ENCODE measurements at places on chromosomes 13 and 19.

GRCh38 chr19:48340995-48341394 is 15.6 kb downstream of the EMP3 start:
- no peak for DNase-seq

DNA sequence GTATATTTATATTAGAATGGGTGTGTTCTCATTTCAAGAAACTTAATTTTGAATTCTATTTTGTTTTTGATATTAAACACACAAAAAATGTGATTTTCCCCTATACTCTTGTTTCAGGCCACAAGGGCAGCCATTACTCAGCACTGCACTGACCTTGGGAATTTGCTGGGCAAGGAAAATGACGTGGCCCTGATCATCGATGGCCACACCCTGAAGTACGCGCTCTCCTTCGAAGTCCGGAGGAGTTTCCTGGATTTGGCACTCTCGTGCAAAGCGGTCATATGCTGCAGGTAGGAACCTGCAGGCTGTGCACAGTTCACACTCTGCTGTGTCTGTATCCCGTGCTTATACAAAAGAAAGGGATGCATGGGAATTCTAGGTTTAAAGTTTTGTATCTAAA is 327.3 kb downstream of the ATP8A2 start:
- DNase-seq = no peak

- DNase-seq = no peak
Observed at GRCh38 chr13:94535775-94536174, 56.3 kb upstream of the DCT start.

DNA sequence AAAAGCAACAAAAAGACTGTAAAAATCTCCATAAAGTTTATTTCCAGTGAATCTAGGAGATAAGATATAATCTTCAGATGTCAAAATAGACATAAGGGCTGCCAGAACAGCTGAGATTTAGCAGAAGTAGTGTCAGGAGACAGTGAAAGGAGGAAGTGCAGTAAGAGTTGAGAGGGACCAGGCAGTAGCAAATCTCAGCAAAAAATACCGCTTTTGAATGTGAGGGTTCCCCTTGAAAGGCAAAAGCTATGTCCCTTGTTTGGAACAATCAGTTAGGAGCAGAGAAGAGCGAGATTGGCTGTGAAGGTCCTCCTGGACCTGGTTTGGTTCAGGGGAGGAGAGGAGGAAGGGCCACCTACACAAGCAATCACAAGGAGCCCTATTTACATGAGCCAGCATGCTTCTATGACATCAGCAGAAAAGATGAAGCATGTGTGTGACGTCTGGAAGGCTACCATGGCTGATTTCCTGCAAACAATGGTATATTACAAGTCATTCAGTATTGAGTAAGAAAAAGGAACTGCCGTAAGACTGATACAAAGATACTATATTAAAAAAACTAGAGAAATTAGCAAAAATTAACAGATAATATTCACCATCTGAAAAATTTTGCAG is 98.9 kb upstream of the SIAH3 start:
- DNase-seq = no peak

DNA sequence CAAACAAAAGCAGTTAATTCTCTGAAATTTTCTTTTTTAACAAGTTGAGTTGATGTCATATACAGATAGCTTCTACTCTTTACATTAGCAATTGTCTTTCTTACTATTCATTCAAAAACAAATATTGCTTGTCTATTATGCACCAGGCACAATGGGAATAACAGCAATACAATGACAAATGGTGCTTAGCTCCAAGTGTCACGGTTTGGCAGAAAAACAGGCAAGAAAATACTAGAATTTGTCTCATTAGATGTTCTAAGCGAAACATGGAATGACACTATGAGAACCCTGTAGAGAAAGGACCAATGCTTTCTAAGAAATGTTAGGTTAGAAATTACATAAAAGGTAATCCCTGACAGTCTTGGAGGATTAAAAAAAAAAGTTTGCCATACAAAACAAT is 187.6 kb downstream of the PCDH9 start:
- DNase-seq = no peak

- no peak for DNase-seq
Observed at GRCh38 chr19:10555610-10555973, 10.2 kb downstream of the KRI1 start.

DNA sequence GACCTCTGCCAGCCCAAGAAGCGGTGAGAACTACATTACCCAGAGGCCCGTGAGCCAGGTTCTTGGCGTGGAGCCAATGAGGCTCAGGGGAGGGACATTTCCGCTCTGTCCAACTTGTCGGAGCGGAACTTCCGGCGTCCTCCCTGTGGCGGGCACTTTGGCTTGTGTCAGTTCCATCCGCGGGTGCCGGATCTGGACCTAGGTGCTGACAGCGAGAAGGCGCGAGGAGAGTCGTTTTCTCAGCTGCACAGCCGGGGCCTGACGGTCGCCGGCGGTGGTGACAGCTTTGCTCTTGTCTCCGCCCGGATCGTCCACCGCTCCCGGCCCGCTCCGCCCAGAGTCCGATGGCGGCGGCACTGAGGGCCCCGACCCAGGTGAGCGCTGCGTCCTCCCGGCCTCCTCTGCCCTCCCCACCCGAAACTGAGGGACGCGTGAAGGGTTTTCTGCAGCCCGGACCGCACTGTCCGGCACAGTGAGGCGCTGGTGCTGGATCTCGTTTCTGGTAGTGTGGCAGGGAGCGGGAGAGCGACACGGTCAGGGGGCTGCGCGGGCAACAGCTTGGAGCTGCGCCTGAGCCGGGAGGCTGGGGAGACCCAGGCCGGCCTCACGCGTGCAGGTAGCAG is at the start of gene ZNF530:
Gene ZNF530, plus strand, starts transcription at position 125 of the 623 bp plus-strand sequence. CDS start 4,461 bp downstream, outside the sequence.
- peak; percentile 59 for DNase-seq

- DNase-seq = no peak
Observed at GRCh38 chr13:21232599-21232998, 56.1 kb downstream of the MRPL57 start.

DNA sequence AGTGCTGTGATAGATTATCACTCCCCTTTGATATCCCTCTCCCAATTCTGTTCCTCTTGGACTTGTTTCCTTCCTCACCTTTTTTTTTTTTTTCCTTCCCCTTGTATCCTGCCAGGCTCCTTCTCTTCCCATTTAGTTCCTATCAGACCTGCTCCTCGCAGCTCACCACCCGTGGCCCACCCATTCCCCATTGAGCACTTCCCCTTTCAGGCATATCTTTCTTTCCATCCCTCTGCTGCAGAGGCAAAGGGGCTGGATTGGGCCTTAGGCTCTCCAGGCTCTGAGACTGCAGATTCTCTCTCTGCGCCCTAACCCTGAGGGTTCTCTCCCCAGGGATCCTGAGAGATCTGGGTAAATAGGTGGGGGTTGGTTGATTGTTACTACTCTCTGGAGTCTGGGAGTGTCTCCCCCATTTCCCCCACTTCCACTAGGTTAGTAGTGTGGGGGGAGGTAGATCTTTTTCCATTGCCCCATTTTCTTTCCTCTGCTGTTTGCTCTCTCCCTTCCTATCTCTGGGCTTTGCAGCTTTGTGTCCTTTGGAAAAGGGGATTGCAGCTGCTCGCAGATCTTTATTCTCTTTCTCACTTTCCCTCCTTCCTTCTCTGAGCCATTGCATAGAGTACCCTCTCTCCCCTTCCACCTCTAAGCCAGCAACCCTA is 2.3 kb downstream of the ARHGAP35 start:
- DNase-seq = no peak

- DNase-seq = no peak
Observed at GRCh38 chr13:100304229-100304628, 215.3 kb downstream of the PCCA start.

DNA sequence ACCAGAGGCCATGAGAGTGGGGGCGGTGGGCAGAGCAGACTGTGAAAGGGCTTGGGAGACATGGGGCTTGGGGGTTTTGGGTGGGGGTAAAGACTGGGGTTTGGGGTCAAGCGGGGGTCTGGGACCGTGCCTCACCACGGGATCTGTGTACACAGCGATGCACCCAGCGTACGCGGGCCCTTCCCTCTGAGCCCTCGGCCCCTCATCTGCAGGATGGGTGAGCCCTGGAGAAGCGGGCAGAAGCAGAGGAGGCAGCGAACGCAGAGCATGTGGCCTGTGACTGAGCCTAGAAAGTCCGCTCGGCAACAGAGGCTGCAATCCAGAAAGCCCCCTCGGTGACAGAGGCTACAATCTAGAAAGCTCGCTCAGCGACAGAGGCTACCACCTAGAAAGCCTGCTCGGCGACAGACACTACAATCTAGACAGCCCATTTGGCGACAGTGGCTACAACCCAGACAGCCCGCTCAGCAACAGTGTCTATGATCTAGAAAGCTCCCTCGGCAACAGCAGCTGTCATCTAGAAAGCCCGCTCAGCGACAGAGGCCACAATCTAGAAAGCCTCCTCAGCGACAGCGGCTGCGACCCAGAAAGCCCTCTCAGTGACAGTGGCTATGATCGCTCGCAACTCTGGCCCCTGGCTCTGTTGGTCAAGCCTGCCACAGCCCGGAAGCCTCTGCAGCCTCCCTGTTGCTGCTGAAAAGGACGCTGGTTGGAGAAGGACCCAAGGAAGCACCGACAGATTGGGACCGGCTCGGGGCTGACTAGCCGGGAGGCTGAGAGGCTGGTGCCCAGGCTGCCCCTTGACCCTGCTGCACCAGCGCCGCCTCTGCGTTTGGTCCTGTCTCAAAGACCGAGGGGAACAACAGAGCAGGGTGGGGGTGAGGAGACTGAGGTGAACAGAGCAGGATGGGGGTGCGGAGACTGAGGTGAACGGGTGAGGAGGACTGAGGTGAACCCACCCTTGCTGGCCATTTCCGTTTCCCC is 68.6 kb downstream of the SPACA7 start:
- DNase-seq = no peak

- no peak for DNase-seq
Observed at GRCh38 chr13:113176280-113176679, 17.8 kb downstream of the PROZ start.

- no peak for DNase-seq
Observed at GRCh38 chr13:48585456-48585840, 52.6 kb upstream of the RCBTB2 start.

GRCh38 chr13:106182404-106182803 is 353.1 kb downstream of the EFNB2 start:
- no peak for DNase-seq

- no peak for DNase-seq
Observed at GRCh38 chr19:15701757-15702533, 25.9 kb upstream of the OR10H2 start.

- DNase-seq = peak; percentile 80
Observed at GRCh38 chr19:12484371-12485051, at the start of gene ZNF709. ZNF709 (minus strand) TSS chr19:12484816; CDS start chr19:12484657, 159 bp downstream.

- DNase-seq = no peak
Observed at GRCh38 chr13:43663474-43664090, 123.2 kb downstream of the ENOX1 start.

- no peak for DNase-seq
Observed at GRCh38 chr13:113027095-113027494, 58.1 kb downstream of the MCF2L start.

- peak; percentile 100 for DNase-seq
Observed at GRCh38 chr19:48321622-48322591, 3.4 kb upstream of the EMP3 start.

GRCh38 chr19:36420961-36421748 is 2.7 kb upstream of the ZFP82 start:
- no peak for DNase-seq

- DNase-seq = no peak
Observed at GRCh38 chr13:88051746-88052482, 380.7 kb downstream of the SLITRK5 start.

DNA sequence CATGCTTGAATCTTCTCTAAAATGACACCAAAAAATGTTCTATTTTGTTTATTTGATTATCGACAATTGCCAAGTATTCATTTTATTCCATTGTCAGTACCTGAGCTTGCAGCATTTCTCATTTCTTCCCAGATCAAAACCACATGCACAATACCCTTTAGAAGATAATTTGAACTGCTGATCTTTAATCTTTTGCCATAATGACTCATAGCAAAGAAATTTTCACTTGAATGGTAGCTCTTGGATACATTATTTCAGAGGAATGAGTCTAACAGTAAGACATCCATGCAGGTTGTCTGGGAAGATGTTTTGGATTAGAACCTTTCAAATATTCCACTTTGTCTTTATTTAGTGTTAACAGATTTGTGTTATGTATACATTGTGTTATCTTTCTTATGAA is 42.0 kb upstream of the RXFP2 start:
- no peak for DNase-seq

- DNase-seq = no peak
Observed at GRCh38 chr19:31962561-31962996, 382.8 kb upstream of the ZNF507 start.

DNA sequence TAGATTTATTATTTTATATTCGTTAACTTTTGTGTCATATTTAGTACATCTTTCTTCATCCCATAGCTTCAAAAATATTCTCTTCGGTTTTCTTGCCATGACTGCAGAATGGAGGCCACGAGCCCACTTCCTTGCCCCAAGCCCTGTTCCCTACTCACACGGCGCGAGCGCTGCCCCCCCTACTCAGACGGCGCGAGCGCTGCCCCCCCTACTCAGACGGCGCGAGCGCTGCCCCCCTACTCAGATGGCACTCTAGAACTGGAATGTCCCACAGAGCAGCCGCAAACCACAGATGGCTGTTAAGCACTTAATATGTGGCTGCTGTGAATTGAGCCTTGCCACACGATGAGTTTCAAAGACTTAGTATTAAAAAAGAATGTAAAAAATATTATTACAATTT is 102.2 kb upstream of the PEG3 start:
- no peak for DNase-seq

DNA sequence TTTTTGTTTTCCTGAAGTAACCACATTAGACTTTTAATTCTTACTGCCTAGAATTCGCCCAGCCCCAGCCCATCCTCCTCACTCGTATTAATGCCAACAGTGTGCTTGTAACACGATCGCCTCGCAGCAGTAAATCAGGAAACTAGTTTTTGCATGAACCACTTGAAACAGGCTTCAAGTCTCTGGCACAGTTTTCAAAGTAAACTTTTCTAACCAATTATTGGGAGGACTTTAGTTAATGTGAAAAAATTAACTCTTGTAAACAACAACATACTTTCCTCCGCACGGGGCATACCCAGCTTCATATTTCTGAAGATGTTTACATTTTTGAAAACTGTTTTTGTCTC is 39.2 kb downstream of the TNFRSF19 start:
- DNase-seq = no peak

DNA sequence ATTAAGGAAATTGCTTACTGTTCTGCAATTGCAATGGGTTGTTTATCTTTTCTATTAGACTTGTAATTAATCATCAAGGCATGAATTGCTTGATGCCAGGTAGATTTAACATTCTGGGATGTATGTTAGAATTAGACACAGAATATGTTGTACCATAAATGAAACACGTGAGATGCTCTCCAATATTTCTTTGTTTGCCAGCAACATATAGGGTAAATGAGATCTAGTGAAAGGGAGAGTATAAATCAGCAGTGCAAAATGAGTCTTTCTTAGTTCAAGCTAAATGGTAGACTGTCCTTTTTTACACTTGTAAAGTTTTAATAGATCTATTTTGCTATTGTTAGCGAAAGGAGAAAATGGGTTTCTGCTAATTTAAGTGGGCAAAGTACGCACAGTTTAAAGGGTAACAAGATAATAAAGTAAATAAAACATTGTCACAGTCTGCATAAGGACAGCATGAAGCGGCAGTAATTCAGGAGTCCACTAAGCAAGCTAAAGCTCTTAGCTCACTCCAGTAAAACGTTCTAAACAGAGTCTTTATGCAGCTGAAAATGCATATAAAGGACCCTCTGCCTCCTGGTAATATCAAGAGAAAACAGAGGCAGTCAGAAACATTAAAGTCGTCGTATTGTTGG is 1137.1 kb downstream of the OLFM4 start:
- DNase-seq = no peak

All from stimulated activated CD4-positive, alpha-beta T cell treated with anti-CD3 and anti-CD28 coated beads, Interleukin-1b, Interleukin-23, amount 100 ng/mL, for 1 hour (primary cell).